ENCODE measurements at places on chromosomes 7 and 10. TPM values are rescaled to one million over a fixed set of nuclear protein-coding genes. Genes with fewer than 3 reads are reported as not detected.

The HPSE2 gene
- polyA plus RNA-seq: not detected

The PRRT4 gene
- 0.21 TPM for polyA plus RNA-seq

The GNAT3 gene
- not detected for polyA plus RNA-seq

The TRIM8 gene
- polyA plus RNA-seq: 71.5 TPM

The RNF32 gene
- polyA plus RNA-seq: 3.9 TPM

The TFEC gene
- 14.7 TPM for polyA plus RNA-seq

The TUBB8 gene
- polyA plus RNA-seq: 0.59 TPM

The ANKRD22 gene
- not detected for polyA plus RNA-seq

The TMEM270 gene
- not detected for polyA plus RNA-seq

The PMPCB gene
- polyA plus RNA-seq: 62.6 TPM

All from IgD-negative memory B cell (primary cell).